ENCODE measurements at places on chromosomes 2 and 18.

DNA sequence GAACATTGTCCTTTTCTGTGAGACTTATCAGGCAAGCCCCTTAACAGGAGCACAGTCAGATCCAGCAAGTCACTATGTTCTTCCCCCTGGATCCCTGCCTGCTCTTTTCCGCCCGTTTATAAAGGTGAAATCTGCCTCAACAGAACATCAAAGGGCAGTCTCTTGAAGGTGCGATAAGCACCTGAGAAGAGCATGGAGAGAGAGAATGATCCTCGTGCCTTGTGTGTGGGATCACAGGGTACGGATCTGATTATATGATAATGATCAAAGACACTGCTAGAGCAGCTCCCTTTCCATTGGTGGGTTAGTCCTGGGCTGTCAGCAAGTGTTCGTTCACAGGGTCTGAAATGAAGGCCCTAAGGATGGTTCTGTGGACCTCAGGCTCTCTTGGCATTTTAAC is 106.4 kb downstream of the ZAP70 start:
- no peak for DNase-seq

GRCh38 chr18:79949697-79950487 is 1.6 kb downstream of the SLC66A2 start:
- peak; percentile 34 for DNase-seq

- no peak for DNase-seq
These were observed 29.6 kb downstream of the SH3BP4 start for GRCh38 chr2:234981197-234982095.

GRCh38 chr18:28485918-28486317 is 309.0 kb upstream of the CDH2 start:
- DNase-seq = no peak

DNA sequence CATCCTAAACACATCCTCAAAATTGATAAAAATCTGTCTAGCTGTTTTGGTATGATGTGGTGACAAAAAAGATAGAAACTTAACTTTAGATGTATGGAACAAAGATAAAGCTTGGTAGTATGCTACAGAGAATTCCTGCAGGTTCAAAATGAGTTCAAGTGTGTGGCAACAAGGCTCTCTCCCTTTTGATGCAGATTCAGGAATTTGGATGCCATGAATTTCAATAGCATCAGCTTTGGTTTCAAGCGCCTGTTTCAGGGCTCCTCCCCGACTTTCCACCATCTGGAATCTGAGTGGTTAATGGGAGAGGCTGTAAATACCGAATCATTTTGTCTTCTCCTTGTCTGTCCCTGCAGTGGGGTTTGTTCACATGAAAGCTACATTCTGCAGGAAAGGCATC is 180.6 kb downstream of the MTX2 start:
- no peak for DNase-seq
